ENCODE measurements at places on chromosomes 16 and 17. TPM values are rescaled to one million over a fixed set of nuclear protein-coding genes. Genes with fewer than 3 reads are reported as not detected.

The BICDL2 gene
- total RNA-seq, result 0.59 TPM

DNA sequence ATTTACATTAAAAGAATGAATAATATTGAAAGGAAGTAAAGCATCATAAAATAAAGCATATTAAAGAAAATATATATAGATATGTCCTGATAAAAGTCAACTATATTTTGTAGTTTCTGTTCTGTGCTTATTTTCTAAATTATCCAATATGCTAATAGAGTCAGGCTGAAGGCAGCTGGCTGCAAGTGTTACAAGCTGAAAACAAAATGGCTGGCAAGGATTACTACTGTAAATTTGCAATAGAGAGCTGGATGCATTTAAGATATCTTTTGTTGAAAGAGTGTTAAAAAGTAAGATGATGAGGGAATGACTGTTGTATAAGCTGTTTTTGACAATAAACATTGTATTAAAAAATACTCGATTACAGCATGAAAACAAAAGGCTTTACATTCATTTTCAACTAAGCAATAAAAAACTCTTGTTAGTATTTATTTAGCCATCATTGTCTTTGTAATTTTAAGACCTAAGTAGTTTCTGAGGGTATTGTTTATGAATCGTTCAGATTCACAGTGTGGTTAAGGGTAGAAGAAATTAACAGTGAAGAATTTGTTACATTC, 76.3 kb downstream of the TANC2 start:
- no peak for DNase-seq

DNA sequence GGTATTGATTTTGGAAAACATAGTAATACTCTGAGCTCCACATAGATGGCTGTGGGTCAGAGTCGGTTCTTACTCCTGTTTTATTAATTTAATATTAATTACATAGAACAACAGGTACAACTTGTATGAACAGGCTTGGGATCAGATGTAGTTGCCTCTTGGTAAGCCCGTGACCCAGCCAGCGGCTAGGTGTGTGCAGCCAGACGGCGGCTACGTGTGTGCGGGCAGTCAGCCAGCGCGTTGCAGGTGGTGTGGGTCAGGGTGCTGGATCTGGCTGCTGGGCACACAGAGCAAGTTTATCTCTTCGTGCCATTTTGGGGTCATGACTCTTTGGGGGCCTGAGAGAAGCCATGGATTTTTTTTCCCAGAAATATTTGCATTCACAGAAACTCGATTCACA, 30.3 kb downstream of the DBNDD1 start:
- DNase-seq, result no peak

DNA sequence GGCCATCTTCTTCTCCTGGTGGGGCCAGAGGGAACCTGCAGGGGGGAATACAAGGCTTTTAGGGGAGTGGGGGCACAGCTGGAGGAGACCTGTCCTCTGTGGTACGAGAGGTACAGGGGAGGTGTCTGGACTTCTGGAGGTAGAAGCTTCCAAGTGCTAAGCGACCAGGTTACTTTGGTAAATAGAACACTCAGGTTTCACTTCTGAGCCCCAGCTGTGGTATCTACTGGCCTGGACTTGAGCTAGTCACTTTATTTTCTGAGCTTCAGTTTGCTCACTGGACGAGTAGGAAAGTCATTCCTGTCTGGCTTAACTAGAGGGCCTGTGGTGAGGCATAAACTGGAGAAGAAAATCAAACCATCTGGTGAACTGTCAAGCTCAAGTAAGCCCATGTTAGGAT, at the start of gene HEATR9:
TSS of gene HEATR9 (minus strand) at position 155 of the 400 bp plus-strand sequence. CDS start at position 6, 149 bp downstream.
- no peak for DNase-seq

The TLCD1 gene
- 4.4 TPM for total RNA-seq

DNA sequence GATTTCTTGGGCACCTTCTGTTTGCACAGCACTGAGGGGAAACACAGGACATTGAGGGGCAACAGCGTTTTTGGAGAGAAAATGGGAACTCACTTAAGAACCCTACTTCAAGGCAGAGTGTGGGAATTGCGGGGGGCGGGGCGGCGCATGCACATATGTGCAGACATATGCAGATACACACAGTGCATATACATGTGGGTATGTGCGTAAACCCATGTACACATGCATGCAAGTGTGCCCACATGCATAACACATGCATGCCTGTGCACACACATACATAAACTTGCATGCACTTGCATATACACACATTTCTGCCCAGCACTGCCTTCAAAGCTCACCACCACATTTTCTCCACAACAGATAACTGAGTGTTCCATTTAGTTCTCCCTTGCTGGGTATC, 32.4 kb downstream of the NLRC5 start:
- no peak for DNase-seq

DNA sequence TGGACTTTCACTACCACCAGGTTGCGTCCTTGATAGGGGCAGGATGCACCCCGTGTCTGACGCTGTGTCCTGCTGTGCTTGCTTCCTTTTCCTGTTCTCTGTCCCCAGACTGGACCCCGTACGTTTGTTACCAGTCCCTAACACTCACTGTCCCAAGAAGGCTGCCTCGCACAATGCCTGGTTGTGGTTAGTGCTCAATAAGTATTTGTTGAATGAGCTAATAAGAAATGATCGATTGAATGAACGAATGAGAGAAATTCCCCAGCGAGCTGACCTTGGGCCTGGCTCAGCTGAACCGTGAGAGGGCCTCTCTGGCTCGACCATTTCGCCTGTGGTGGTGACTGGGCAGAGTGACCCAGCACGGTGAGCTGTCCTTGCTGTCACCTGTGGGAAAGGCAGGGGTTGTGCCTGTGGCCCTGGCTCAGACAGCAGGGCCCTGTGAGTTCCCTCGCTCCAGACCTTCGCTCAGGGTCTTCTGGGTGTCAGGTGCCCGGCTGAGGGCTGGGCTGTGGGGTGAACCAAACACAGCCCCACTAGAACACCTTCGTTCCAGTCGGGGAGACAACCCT, 20.9 kb downstream of the CMIP start:
- no peak for DNase-seq

GRCh38 chr17:6160232-6160555, 90.0 kb downstream of the WSCD1 start:
- no peak for DNase-seq

GRCh38 chr17:39165841-39166349, at the start of gene ARL5C:
Gene ARL5C (minus strand): TSS chr17:39166161. CDS start chr17:39165760, 401 bp downstream.
- DNase-seq, result no peak

- DNase-seq, result no peak
Measured at GRCh38 chr17:81916234-81917001, 1.6 kb downstream of the SIRT7 start.

GRCh38 chr17:63476854-63477479, at the start of gene ACE:
Gene ACE (plus strand): TSS chr17:63477061. CDS start chr17:63477095, 34 bp downstream.
- no peak for DNase-seq

The ITGB4 gene
- 1.2 TPM for total RNA-seq

DNA sequence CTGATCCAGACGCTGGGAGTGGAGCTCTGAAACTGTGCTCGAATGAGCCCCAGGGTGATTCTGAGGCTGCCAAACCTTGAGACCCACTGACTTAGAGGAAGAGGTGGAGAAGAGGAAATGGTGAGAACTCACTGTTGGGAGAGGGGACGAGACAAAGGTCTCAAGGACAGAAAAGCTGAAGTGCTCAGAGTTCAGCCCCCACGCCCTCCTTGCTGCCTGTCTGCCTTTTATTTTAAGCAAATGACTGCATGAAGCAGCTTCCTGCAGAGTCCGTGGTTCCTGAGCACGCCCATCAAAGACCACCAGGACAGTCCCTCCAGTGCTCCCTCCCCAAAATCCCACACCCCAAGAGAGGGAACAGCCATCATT, 20.4 kb downstream of the COTL1 start:
- no peak for DNase-seq

The CSH2 gene
- not detected for total RNA-seq

The GLP2R gene
- total RNA-seq, result 0.67 TPM

- DNase-seq, result no peak
Measured at GRCh38 chr16:17338244-17338643, 132.5 kb downstream of the XYLT1 start.

DNA sequence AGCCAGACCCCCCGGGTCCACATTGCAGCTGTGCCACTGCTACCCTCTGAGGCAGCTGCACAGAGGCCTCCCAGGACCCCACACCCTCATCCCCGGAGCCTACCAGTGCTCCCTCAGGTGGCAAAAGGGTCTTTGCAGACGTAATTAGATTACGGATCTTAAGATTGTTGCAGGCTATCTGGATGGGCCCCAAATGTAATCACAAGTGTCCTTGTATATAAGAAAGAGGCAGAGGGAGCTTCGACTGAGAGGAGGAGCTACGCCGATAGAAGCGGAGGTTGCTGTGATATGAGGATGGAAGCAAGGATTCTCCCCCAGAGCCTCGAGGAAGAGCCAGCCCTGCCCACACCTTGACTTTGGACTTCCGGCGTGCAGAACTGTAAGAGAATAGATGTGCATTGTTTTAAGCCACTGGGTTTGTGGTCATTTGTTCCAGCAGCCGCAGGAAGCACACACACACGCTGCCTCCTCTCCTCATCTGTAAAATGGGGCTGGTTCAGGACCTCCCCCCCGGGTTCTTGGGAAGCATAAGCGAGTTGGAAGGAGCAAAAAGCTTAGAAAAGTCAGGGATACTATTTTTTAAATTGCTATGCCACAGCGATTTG, 10.5 kb upstream of the RAI1 start:
- DNase-seq, result no peak

The SYT17 gene
- total RNA-seq, result 4.9 TPM

DNA sequence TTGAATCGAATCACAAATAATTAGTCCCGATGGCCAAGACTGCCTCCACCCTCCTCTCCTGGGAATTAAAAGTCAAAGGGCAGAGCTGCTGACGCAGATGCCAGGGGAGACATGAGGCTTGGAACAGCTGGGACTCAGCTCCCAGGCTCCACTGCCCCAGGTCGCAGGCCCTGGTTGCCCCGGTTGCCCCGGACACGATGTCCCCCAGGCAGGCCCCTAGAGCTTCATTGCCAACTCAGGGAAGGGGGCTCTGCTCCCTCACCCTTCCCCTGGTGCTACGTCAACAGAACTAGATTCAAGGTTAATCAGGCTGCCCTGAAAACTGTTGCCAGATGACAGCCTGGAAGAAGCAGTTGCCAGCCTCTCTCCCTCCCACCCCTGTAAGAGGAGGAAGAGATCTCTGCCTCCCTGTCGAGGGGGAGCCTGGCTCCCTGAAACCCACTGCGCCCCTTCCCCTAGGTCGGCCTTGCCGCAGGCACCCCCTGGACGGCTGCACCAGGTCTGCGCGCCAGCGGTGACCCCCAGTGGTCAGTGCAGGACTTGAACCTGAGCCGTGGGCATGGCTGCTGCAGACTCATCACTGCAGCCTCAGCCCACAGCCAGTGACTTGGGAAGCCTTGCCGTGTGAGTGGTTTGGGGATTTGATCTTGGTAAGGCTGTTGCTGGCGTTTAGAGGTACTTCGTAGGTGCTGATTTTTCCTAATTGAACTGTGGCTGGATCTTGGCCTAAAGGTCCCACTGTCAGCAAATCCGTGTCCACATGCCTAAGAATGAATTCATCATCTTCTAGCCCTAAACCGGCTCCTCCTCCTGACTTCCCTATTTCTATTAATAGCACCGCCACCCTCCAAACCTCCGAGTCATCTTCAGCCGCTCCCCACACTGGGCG, 84.1 kb upstream of the TOB1 start:
- peak; percentile 70 for DNase-seq

DNA sequence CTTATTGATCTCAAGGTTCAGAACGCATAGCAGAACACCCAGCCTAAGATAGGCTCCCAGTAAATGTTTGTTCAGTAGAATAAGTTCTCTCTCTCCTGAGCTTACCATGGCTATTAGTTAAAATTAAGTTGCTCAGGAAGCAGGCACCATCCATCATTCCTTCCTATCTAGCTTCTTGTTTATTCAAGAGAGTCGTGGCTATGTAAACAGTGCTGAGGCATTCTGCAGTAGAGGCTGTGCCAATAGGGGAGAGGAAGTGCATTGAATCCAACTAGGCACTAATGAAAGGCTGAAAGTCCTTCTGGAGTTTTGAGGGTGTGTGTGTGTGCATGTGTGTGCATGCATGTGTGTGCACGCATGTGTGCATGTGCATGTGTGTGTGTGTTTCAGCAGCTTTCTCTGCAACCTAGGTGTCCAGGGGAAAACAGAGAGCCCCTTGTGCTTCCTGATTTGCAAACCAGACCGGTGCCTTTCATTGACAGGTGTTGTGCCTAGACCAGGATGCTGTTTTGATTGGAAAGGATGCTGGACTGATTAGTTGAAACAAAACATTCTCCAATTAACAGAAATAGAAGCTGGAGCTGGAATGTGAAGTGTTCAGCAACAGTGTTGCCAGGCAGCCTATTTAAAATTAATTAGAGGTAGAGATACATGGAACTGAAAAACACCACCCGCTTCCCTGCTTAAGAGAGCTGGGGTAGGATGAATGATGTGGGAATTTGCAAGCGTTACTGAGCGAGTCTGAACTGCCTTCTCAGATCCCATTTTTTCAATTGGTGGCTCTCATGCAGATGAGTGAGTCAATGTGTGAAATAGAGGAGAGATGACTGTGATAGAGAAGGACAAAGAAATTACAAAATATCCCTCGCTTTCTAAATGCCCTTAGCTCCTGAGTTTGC, 103.3 kb upstream of the CLEC3A start:
- no peak for DNase-seq

The PPY gene
- total RNA-seq, result not detected

The FOXO3B gene
- total RNA-seq, result 1.8 TPM

The C16orf92 gene
- total RNA-seq, result not detected

- no peak for DNase-seq
Measured at GRCh38 chr17:68273722-68274121, 17.2 kb downstream of the SLC16A6 start.

DNA sequence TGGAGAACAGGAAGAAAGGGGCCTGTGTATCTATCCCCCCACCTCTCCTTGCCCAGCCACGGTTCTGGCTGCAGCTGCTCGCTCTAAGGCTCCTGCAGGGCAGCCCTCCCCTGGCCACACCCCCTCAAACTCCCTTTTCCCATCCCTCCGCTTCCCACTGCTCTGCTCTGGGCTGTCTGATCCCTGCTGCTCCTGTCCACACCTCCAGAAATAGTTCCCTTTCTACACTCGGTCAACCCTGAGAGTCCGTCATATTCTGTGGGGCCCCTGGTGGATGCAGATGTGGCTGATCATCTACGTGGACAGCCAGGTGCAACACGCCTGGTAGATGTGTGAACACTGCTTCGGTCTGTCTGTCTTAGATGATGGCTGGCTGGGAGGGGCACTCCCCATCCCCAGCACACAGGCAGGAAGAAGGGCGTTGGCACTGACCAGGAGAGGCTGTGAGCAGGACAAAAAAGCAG, 19.3 kb upstream of the KRT19 start:
- no peak for DNase-seq

The MT4 gene
- total RNA-seq, result not detected

The LRRC37A gene
- total RNA-seq, result 2.6 TPM

DNA sequence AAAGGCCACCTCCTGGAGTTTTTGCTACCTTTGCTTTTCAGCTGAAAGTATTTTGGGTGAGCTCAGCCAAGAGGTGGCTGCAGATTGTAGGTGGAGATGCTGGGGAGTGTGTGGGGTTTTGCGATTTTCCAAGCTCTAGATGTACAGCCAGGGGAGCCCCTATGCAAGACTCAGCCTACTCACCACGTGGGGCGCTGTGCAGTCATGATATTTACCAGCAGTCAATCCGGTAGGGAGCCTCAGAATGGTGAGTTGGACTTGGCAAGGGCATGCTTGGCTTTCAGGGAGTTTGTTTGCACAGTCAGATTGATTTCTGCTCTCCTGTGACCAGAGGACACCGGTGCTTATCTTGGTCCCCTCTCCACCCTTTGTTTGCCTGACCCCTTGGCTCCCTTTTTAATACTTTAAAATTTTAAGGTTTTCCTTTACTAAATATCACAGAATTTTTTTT, 175.3 kb downstream of the UTP18 start:
- peak; percentile 65 for DNase-seq

- no peak for DNase-seq
Measured at GRCh38 chr17:72618001-72618509, 474.4 kb downstream of the SLC39A11 start.
